Hippocampal formation (tissue), 2 donors: ENCODE measurements at places on chromosomes 16 and 17.
A peak's percentile ranks its signal among the peaks of the same experiment; 100 is the strongest.

DNA sequence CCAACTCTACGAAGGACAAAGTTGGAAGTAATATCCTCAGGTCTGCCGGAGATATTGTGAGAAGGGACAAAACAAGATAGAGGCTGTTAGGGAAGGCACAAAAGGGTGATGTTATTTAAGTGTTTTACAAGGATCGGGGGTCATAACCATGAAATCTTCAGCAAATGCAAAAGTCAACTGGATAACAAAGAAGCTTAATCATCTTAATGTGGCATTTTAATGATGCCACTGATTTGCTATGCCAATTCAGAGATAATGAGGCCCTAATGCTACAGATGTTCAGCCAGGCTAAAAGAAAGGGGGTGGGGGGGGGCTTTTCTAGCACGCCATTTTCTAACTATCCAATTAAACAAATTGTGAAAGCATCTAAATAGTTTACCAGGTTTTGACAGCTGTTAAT is 63.1 kb downstream of the IKZF3 start:
- DNase-seq, result no peak

- DNase-seq, result peak; percentile 88
Measured at GRCh38 chr17:57926723-57927047, 28.5 kb downstream of the CUEDC1 start.

- no peak for DNase-seq
Measured at GRCh38 chr17:74801896-74802295, 25.8 kb upstream of the NAT9 start.

DNA sequence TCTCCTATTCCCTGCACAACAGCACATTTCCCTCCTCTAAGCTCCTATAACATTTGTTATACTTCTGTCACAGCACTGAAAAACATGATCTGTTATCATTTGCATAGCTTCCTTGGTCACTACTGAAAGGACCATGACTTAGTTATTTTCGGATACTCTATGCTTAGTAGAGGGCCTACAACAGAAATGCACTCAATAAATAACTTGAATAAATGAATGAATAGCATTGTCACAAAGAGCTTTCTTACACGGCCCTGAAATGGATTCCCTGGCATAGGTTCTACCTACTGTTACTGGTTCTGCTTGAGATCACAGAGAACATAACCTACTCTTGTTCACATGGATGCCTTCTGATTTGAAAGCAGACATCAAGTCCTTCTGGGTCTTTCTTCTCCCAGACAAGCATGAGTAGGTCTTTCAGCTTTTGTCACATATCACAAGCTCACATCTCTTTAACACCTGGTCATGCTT is 41.6 kb downstream of the MYO1D start:
- DNase-seq, result no peak

- DNase-seq, result no peak
Measured at GRCh38 chr16:56303880-56304279, 112.6 kb downstream of the GNAO1 start.

- no peak for DNase-seq
Measured at GRCh38 chr17:81466564-81467472, 45.8 kb downstream of the ACTG1 start.

- DNase-seq, result no peak
Measured at GRCh38 chr17:16073845-16074244, 74.2 kb downstream of the TTC19 start.

DNA sequence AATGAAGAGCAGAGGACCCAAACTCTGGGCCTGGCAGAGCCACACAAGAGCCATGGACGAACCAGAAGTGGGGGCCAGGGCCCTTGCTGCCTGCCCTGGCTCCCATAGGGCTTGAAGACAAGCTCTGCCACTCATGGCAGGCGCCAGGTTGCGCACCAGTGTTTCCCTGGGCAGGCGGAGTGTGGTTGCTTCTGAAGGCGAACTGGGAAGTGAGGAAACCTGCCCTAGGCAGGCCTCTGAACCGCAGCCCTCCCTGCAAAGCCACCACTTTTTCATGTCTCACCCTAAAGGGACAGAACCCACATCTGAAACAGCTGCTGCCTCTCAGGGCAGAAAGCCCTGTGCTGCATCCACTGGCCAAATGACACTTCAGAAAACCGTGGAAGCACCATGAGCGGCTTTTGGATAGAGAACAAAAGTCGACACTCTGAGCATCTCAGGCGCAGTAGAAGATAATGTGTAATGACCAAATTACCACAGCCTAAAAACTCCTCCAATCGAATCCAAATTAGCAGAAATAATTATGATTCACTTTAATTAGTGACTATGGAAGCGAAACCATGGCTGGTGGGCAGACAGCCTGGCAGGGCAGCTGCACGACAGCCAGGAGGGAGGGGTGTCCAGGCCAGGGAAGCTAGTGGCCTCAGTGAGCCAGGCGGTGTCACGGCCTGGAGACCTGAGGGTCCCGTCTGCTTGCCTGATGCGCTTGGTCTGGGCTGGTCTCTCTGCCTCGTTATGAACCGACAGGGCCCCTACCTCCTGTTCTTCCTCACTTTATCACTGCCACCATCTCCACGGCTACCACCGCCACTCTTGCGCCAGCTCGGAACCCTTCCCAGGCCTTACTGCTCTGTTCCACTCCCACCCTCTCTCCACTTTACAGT is 59.1 kb downstream of the PRMT7 start:
- DNase-seq, result no peak

DNA sequence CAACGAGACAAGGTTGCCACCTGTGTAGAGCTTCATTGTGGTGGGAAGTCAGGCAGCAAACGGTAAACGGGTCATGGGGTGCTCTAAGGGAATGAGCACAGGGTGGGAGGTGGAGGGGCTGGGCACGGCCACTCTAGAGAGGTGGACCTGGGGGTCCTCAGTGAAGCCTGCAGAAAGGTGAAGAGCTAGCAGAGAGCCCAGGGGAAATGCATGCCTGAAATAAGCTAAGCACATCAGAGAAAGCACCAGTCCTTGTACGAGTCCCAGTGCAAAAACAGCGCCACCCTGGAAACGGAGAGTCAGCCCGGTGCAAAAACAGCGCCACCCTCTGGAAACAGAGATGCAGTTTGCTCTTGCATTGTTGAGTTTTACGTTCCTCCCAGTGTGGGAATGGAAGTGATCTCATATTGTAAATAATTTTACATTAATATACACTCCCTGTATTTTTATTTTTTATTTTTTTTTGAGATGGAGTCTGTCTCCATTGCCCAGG is 65.0 kb downstream of the TBC1D16 start:
- DNase-seq, result peak; percentile 58

- no peak for DNase-seq
Measured at GRCh38 chr16:31362476-31363405, 7.8 kb downstream of the ITGAX start.

GRCh38 chr17:68102318-68102758 is 66.8 kb downstream of the KPNA2 start:
- DNase-seq, result no peak

DNA sequence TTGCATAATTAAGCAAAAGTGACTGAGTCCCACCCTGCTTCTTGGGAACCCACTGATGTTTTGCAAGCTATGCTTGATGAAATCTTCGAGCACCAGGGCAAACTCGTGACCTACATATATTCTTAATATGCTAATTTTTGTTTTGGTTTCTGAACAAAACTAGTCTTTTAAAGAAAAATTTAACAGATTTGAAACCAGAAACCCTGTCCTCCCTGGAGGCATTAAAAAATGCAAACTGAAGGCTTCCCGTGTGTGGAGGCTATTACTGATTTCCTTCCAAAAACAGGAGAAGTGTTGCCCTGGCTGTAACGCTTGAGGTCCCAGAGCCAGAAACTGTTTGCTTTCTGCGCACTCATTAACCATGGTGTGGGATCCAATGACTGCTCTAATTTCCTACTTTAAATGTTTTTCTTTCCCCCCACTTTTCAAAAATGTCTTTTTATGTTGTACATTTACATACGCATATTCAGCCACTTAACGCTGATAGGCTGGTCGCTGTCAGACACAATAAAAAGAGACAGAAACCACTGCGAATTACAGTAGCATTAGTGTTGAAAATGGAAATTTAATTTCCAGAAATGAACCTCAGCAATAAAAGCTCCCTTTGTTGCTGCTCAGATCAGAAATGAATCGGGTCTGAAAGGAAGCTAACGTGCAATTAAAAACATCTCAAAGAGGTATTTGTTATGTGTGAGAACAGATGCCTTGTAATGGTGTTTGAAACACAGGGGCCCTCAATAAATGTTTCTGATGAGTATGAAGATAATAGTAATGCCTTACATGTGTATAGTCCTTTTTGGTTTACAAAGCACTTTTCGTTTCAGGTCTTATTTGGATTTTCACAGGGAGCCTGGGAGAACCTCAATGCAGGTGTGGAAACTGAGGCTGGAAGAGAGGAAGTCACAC is 39.9 kb upstream of the IRX6 start:
- no peak for DNase-seq

DNA sequence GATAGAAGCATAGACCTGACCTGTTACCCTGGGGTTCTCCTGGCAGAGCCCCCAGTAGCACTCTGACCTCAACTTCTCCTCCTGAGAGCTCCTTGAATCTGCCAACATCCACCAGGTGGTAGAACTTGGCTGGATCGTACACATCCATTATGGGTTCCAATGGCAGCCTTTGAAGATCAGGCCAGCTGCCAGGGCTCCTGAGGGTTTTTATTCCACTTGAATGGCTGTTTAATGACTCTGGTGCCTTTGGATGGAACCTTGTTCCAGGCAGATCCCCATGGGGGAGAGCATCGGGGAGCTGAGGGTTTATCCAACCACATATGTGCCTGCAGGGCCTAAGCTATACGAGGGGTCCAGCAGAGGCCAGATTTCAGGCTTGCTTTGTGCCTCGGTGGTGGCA is 47.1 kb upstream of the CLEC19A start:
- DNase-seq, result no peak

DNA sequence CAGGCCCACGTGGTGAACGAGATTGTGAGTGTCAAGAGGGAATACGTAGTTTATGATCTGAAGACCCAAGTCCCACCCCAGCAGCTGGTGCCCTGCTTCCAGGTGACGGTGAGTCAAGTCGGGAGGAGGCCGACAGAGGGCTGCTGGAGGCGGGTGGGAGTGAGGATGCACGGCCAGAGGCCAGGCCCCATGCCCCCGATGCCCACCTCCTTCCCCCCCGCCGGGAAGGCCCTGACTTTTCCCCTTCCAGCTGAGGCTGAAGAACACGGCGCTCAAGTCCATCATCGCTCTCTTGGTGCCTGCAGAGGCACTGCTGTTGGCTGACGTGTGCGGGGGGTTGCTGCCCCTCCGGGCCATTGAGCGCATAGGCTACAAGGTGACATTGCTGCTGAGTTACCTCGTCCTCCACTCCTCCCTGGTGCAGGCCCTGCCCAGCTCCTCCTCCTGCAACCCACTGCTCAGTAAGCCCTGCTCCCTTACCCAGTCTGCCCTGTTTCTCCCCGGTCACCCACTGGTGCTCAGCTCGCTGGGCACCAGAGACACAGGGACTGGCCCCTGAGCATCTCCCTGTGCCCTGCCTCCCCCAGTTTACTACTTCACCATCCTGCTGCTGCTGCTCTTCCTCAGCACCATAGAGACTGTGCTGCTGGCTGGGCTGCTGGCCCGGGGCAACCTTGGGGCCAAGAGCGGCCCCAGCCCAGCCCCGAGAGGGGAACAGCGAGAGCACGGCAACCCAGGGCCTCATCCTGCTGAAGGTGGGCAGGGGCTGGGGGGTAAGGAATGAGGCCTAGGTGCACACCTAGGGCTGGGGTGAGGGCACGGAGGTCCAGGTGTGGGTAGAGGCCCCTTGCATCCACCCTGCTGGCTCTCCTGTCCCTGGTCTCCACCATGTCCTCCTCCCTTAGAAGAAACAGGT is 2.6 kb downstream of the ZACN start:
- no peak for DNase-seq

DNA sequence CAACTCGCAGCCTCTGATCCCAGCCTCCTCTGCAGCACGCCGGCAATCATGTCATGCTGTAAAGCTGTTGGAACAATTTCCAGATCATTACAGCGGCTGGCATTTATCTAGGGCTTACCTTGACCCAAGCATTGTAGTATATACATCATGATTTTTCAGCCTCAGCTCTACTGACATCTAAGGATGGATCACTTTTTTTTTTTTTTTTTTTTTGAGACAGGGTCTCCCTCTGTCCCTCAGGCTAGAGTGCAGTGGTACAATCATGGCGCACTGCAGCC is 103.3 kb downstream of the CMIP start:
- no peak for DNase-seq

- DNase-seq, result no peak
Measured at GRCh38 chr17:10119203-10120108, 79.0 kb downstream of the GAS7 start.

DNA sequence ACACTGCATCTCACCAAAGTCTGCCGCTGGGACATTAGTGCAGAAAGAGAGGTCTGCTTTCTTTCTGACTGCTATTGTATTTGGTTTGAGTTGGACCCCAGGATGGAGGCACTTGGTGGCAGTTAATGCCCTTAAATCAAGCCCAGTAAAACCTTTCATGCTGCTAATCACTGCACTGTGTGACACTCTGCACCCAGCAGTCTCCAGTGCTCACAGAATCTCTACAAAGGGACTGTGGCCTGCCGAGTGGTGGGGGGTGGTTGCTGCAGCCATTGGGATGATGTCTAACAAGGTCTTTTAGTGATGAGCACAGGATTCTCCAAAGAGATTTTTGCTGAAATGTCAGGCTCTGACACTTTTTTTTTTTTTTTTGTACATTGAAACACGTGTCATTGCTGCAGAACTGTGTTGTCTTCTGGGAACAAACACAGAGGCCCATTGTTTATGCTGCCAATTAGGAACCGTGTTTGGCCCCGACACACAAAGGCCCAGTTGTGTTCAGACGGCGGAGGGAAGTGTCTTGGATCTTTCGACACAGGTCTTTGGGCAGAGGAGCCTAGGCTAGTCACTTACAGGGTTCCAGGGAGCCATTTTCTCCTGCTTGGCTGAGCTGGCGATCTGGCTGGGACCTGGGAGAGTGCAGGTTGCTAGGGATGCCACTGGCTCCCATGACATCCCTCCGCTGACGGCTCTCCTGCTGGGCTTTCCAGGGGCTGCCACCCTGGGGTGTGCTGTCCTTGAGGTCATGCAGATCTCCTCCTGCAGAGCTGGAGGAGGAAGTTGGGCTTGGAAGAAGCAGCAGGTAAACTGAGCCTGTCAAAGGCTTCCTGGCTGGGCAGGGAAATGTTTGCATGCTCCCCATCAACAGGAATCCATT is 16.2 kb upstream of the TNRC6C start:
- peak; percentile 94 for DNase-seq

DNA sequence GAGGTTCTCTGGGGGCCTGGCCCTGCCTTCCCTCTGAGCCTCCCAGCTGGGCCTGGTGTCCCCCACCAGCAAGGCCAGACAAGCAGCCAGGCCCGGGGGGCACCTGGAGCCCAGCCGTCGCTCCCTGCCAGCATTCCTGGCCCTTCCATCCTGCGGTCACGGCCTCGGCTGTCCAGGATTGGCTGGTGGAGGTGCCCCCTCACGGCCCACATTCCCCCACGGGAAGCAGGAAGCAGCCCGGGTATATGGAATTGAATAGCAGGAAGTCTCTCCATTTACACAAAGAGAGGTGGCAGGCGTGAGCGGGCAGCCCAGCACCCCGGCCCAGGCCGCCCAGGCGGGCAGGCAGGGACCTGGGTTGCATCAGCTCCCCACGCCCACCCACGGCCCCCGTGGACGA is 14.5 kb downstream of the TRAF7 start:
- no peak for DNase-seq

GRCh38 chr17:53765609-53766008 is 57.1 kb upstream of the KIF2B start:
- DNase-seq, result no peak
